ENCODE measurements at places on chromosomes 12 and 14.

- no peak for DNase-seq
These were observed 49.5 kb downstream of the SUPT16H start for GRCh38 chr14:21334202-21334906.

DNA sequence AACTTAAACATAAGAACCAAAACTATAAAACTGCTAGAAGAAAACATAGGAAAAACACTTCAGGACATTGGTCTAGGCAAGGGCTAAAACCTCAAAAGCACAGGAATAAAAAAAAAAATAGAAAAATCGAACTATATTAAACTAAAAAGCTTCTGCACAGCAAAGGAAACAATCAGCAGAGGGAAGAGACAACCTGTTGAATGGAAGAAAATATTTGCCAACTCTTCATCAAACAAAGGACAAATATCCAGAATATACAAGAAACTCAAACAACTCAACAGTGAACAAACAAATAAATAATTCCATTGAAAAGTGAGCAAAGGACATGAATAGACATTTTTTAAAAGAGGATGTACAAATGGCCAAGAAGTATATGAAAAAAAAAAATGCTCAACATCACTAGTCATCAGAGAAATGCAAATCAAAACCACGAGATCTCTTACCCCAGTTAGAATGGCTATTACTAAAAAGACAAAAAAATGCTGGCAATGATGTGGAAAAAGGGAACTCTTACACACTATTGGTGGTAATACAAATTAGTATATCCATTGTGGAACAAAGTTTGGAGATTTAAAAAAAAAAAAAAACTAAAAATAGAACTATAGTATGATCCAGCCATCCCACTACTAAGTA lies 152.0 kb downstream of the NDUFA12 start:
- no peak for DNase-seq

GRCh38 chr12:15584366-15585041 lies 204.7 kb downstream of the EPS8 start:
- no peak for DNase-seq

- DNase-seq, result no peak
These were observed 32.1 kb downstream of the FMNL3 start for GRCh38 chr12:49675137-49675536.

DNA sequence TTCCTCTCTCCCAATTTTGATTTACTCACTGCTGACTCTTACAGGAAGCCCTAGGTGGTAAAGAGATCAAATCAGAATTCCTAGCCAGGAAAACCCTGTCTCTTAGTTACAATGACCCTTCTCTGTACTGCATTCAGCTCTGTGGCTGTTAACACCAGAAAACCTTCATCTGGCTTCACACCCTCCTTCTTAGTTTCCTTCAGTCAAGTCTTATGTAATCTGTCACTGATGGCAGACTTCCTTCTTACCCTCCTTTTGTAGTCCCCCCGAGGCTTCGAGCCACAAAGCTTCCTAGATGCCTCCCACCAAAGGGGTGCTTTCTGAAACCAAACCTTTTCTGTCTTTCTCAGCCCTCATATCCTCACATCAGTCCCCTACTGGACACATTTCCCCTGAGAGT lies 16.5 kb downstream of the NGDN start:
- DNase-seq, result no peak

- no peak for DNase-seq
These were observed 35.8 kb downstream of the GPR19 start for GRCh38 chr12:12660201-12660600.

GRCh38 chr14:38217553-38217952 lies 9.8 kb downstream of the SSTR1 start:
- no peak for DNase-seq

DNA sequence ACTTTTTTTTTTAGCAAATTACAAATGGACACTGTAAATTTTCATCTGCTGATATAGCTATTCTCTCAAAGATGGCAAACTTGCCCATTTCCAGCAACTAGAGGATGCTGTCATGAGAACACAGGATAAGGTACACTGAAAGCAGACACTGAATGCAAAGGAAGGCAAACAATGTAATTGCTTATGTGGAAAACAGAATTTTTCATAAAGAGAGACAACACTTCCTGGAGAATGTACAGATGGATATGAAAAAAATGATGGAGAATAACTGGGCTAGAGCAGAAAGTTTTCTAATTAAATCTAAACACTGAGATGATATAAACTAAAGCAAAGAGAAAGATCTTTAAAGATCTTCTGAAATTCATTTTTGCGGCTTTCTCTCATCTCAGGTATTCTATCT lies 581 bp downstream of the CD69 start:
- no peak for DNase-seq

GRCh38 chr12:85834378-85834777 lies 1.8 kb downstream of the RASSF9 start:
- no peak for DNase-seq

- DNase-seq, result no peak
These were observed 17.5 kb downstream of the BCL11B start for GRCh38 chr14:99254328-99255009.

DNA sequence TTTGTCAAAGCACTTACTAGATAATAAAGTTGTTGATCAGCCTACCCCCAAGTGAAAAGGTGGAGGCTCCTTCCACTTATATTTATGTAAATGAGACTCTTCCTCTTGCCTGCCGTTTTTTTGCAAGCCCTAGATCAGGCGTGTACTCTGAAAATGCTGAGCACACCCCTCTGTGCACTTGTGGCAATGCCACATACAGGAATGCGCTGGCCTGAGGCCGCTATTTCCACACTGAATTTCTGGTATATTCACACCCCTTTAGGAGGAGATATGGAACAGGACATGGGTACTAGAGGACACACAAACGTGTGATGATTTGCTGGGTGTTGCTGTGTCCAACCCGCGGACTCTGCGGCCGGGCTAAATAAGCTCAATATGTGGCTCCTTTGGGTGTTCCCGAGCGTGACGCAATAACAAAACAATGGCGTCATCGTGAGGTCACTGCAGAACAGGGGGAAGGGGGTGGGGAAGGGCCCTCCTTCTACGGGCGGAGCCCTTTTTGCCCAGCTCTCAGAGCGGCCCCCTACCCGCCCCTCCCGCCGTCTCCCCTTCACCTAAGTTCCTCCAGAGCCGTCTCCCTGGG lies 554 bp upstream of the TSPAN31 start:
- DNase-seq, result no peak

DNA sequence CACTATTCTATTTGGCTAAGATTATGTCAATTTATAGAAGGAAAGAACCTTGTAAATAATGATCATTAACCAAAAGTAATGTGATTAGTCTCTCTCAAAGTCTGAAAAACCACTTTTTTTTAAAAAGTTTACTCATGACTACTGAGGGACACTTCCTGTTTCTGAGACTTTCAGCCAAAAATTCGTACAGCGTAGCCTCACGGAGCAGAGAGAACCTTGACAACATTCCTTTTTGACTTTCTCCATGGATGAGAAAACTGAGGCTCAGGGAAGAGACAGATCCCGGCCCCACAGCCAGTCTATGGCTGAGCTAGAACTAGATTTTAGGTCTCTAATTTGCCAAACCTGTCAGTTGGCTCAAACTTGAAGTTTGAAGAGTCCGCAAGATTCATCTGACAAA lies 68.2 kb downstream of the DAD1 start:
- no peak for DNase-seq

DNA sequence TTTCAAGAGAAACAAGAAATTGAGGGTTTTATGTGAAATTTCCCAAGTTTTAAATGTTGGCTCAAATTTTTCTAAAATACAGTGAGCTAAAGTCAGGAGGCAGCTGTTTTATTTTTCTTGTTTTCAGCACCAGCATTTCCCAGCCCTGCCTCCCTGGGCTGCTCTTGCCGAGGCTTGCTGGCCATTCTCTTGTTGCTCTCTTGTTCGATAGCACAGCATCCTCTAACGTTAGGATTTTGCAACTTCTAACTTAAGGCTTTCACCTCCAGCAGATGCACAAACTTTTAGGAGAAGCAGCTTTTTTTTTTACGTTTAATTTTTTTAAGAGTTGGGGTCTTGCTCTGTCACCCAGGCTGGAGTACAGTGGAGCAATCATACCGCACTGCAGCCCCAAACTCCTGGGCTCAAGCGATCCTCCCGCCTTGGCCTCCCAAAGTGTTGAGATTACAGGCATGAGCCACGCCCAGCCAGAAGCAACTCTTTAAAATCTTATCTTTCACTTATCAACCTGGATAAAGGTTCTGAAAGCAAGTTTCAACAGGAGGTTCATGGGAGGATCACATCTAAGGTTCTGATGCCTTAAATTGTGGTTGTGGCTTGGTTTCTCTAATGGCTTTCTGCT lies 40.2 kb downstream of the B4GALNT3 start:
- no peak for DNase-seq

DNA sequence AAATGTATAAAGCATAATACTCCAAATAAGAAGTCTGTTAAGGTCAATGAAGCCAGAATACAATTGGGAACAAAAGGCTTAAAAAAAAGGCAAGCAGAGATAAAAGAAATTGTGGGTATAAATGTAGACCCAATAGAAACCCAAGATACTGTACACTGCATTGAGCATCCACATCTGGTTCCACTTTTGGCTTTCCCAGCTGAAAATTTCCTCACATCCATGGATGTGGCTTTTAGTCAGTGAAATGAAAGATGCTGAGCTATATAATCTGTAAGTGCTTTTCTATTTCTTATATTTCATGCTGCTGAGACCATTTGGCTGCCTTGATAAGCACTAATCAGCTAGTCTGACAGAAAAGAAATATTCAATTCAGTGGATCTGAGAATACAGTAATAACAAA lies 83.5 kb downstream of the PTPRR start:
- DNase-seq, result no peak

GRCh38 chr12:57276935-57277563 lies 26.1 kb upstream of the STAC3 start:
- DNase-seq, result no peak

DNA sequence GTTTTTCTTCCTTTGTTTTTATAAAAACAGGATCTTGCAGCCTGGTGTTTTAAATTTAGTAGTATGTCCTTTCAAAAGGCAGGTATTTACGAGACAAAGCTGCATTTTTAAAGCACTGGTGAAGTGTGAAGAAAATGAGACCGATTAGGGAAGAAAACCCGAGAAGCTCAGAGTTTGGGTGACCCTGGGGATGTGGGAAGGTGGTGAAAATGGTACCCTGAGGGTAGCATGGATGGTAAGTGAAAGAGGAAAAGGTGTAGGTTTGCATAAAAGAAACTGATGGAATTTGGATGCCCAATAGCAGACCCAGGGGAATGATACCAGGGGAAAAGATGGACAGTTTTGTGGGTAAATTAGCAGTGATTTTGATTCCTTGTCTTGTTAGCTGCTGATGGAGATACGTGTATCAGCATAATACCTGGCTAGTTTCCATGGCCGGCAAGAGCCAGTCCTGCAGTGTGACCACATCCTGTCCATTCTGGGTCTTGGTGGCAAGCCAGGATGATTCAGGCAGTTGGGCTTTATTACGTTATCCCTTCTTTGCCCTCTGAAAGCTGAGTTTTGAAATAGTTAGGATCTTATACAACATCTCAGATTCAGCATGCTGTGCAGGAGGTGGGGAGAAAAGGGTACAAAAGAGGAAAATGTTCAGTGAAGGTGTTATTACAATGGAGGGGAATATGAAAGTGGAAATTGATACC lies 8.9 kb downstream of the BICD1 start:
- DNase-seq, result no peak

GRCh38 chr12:60096727-60097126 lies 500.9 kb downstream of the SLC16A7 start:
- no peak for DNase-seq

DNA sequence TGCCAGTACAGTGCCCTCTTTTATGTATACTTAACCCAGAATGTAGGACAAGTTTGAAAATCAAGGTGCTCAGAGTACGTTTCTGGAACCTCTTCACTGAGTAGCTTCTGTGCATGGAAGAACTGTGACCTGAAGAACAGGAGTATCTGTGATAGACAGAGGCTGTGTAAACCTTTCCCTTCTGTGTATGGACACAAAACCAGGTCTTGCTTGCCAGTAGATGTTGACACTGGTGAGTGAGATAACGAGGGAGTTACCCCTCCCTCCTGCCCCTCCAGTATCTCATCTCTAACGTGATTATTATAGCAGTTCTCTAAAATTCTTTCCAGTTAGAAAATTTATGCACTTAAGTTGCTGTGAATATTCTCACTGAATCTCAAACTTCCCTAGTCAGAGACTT lies 170.8 kb downstream of the RPL10L start:
- no peak for DNase-seq

DNA sequence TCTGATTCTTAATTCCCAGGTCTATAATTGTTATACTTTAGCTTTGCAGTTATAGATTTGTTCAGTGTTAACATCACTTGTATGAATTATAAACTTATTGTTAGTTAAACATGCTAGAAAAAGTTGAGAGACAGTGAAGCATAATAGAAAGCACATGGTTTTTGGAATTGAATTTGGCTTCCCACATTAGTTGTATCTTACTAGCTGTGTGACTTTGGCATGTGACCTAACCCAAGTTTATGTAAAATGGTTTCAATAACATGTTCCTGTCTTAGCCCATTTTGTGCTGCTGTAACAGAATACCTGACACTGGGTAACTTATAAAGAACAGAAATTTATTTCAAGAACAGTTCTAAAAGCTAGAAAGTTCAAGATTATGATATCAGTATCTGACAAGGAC lies 146.3 kb downstream of the PDE3A start:
- DNase-seq, result no peak

DNA sequence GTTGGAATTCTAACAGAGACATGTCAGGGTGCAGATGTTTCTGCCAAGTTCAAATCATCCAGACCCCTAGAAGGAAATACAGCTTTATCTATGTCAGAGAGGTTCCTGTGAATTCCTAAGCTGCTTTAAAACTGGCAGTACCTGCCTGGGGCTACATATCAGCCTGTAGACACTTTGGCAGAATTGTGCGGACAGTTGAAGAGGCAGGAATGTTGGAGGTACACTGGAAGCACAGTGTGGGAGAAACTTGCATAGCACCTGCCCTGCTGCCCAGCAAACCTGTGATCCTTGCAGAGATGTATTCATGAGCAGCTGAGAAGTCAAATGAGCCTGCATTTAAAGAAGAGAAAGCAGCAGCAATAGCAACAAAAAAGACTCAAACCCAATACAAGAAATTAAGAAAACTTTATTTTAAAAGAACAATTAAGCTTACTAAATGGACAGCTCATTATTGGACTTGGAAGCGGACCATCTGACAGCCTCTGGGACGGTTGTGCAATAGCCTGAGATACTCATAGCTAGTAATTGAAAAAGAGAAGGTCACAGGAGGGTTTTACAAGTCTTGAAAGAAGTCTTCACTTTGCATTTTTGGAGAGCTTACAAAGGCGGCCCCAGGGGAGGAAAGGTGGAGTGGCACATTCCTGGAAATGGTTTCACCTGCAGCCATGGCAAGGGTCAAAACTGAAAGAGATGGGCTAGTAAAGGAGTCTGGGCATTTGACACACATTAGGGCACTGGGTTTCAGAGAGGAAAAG lies 280.9 kb upstream of the FLRT2 start:
- DNase-seq, result no peak

DNA sequence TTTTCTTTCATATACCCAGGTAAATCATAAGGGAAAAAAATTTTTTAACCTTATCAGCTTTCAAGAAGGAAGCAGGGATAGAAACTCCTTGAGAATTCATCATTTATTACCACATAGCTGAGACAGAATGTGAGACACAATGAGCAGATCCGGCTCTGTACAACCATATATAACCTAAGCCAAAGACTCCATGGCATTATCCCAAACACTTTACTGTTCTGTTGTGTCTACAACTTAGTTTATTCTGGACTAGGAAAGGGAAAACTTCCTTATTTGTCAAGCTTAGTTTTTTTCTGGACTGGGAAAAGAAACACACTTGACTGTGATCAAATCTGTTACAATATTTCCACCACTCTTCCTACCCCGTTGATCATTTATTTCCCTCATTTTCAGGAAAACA lies 38.3 kb upstream of the CATSPERB start:
- no peak for DNase-seq

All from kidney (tissue), 22 donors.